ENCODE measurements at places on chromosomes 5 and 9. TPM values are rescaled to one million over a fixed set of nuclear protein-coding genes. Genes with fewer than 3 reads are reported as not detected.

PCDHB3 gene
- total RNA-seq: 2.7 TPM

ALAD gene
- total RNA-seq: 25.5 TPM

CDC20B gene
- total RNA-seq: 1.9 TPM

SLIT3 gene
- 18.1 TPM for total RNA-seq

- DNase-seq: no peak
Observed at GRCh38 chr5:141503681-141504080, 14.8 kb downstream of the PCDHGC5 start.

GRCh38 chr9:79120941-79121340, 450.8 kb upstream of the TLE4 start:
- no peak for DNase-seq

- no peak for DNase-seq
Observed at GRCh38 chr9:34574571-34574970, 15.0 kb downstream of the CNTFR start.

- no peak for DNase-seq
Observed at GRCh38 chr5:37002176-37002751, 125.7 kb downstream of the NIPBL start.

- DNase-seq: no peak
Observed at GRCh38 chr9:104914466-104914865, 13.5 kb downstream of the ABCA1 start.
